ENCODE measurements at places on chromosomes 1 and 21. TPM values are rescaled to one million over a fixed set of nuclear protein-coding genes. Genes with fewer than 3 reads are reported as not detected.

IL24 gene
- not detected for total RNA-seq

- H3K4me3 ChIP-seq = peak within 1 kb of the TSS; percentile 83
- H3K27me3 ChIP-seq = peaks cover 2% of the 10 kb centered on the region
- DNase-seq = peak; percentile 50
- H3K36me3 ChIP-seq = no peaks in the 10 kb centered on the region
These were observed at the start of gene MIXL1 for GRCh38 chr1:226223157-226223785. Gene MIXL1, plus strand, starts transcription at chr1:226223664. Its CDS starts 18 bp downstream, at chr1:226223682.

GRCh38 chr1:89351597-89352311, 12.1 kb upstream of the GBP6 start:
- no peak overlapping the region for H3K4me3 ChIP-seq
- H3K36me3 ChIP-seq = no peaks in the 10 kb centered on the region
- no peaks in the 10 kb centered on the region for H3K4me1 ChIP-seq
- DNase-seq = no peak

C1orf56 gene
- 1.8 TPM for total RNA-seq

TRIM17 gene
- not detected for total RNA-seq

GSTM5 gene
- total RNA-seq = 0.20 TPM

GRCh38 chr1:21764615-21765423, 18.1 kb downstream of the USP48 start:
- no peak overlapping the region for H3K4me3 ChIP-seq
- H3K27ac ChIP-seq = no peak overlapping the region
- no peak for DNase-seq
- peaks cover 7% of the 10 kb centered on the region for H3K4me1 ChIP-seq
- no peaks in the 10 kb centered on the region for H3K27me3 ChIP-seq

RNF186 gene
- not detected for total RNA-seq

GRCh38 chr1:146032631-146033219, 11.2 kb upstream of the HJV start:
- no peak overlapping the region for H3K4me3 ChIP-seq
- no peak overlapping the region for H3K27ac ChIP-seq
- no peak for DNase-seq
- H3K36me3 ChIP-seq = no peaks in the 10 kb centered on the region
- peaks cover 7% of the 10 kb centered on the region for H3K4me1 ChIP-seq

LRRC3 gene
- total RNA-seq = 5.8 TPM

KCNN3 gene
- 3.8 TPM for total RNA-seq

- H3K4me1 ChIP-seq = peaks cover 36% of the 10 kb centered on the region
- H3K4me3 ChIP-seq = peak overlapping the region; percentile 43
- DNase-seq = peak; percentile 58
- H3K36me3 ChIP-seq = no peaks in the 10 kb centered on the region
- H3K27ac ChIP-seq = no peak overlapping the region
These were observed 128.3 kb downstream of the CASZ1 start for GRCh38 chr1:10667861-10668761.

KIF14 gene
- 2.9 TPM for total RNA-seq

SPATA17 gene
- 0.78 TPM for total RNA-seq

- H3K36me3 ChIP-seq = peaks cover 14% of the 10 kb centered on the region
- no peaks in the 10 kb centered on the region for H3K4me1 ChIP-seq
- H3K27me3 ChIP-seq = peaks cover 9% of the 10 kb centered on the region
- DNase-seq = no peak
These were observed 87.5 kb downstream of the AJAP1 start for GRCh38 chr1:4741876-4742423.

DNA sequence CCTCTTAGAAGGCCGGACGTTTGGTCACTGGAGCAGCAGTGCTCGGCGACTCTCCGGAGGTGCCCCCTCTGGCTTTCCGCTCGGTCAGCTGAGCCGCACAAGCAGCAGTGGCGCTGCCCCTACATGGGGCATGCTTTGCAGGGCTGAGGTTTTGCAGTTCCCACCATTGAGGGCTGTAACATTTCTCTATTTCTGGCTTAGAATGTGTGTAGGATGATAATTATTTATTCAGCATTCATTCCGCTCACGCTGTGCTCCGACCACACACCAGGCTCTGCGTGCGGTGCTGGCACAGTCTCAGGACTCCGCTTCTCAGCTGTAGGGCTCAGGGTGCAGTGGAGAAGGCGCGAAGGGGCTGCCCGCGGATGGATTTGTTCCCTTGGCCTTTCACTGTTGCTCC, 119.5 kb downstream of the PCBP3 start:
- H3K4me1 ChIP-seq = peaks cover 10% of the 10 kb centered on the region
- no peak overlapping the region for H3K27ac ChIP-seq
- DNase-seq = no peak
- H3K4me3 ChIP-seq = no peak overlapping the region

DNA sequence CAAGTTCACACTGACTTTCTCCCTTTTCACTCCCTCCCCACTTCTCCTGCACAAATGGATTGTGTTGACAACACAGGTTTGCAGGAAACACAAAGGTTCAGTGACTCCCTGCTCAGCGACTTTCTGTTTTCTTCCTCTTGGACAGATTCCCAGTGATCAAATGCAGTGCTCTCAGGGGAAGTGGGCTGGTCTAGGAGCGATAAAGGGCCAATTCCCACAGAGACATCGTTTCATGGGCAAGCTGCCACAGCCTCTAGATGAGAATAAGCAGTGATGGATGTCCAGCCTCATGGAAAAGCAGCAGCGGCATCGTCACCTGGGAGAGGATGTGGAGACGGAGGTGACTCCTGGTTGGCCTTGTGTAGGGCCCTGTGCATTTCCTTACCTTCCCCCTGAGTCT, 30.6 kb downstream of the FYB2 start:
- DNase-seq = no peak
- no peaks in the 10 kb centered on the region for H3K36me3 ChIP-seq
- peaks cover 7% of the 10 kb centered on the region for H3K4me1 ChIP-seq
- H3K27me3 ChIP-seq = no peaks in the 10 kb centered on the region
- no peak overlapping the region for H3K4me3 ChIP-seq
- no peak overlapping the region for H3K27ac ChIP-seq

DNA sequence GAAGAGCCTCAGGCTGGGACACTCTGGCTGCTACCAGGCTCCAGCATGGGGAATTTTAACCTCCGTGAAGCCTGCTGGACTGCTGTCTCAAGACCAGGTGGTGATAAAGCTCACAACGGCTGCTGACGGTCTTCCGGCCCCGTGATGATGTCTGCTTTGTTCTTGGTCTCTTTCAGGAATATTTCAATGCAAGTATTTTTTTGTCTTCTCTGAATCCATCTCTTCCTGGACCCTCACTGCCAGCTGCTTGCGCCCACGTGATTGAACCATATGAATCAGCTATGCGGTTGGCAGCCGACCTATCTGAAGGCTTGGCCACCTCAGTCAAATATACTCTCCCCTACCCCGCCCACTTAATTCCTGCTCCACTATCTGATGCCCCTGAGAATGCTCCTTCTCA, 14.6 kb upstream of the SLC6A17 start:
- peaks cover 3% of the 10 kb centered on the region for H3K27me3 ChIP-seq
- peaks cover 4% of the 10 kb centered on the region for H3K36me3 ChIP-seq
- H3K4me3 ChIP-seq = peak overlapping the region; percentile 37
- peak overlapping the region; percentile 67 for H3K27ac ChIP-seq
- peaks cover 28% of the 10 kb centered on the region for H3K4me1 ChIP-seq

DNA sequence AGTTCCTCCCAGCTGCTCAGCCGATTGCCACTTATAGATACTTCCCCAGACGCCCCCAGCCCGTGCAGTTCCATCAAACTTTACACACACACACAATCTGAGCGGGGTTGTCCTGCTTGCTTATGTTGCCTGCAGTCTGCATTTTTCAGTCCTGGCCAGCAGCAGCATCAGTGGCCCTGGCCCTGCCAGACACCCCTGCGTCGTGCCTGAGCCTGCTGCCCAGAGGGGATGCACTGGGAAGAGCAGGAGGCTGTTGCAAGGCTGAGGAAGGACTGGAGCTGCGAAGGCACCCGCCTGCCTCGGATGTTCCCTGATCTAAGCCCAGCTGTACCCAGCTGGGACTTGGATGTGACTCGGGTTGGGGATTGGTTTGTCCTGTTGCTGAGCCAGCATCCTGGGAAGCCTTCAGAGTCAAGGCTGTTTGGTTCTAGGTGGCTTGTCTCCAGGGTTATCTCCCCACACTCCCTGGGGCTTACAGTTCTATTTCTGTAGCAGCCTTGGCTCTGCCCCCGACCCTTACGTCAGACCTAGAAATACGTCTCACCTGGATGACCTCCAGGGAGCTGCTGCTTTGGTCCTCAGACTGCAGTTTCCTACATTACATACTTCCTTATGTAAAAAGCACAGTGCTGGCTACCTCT, 42.3 kb downstream of the MAN1C1 start:
- peak overlapping the region; percentile 25 for H3K27ac ChIP-seq
- H3K36me3 ChIP-seq = no peaks in the 10 kb centered on the region
- peaks cover 7% of the 10 kb centered on the region for H3K27me3 ChIP-seq
- DNase-seq = no peak
- H3K4me3 ChIP-seq = no peak overlapping the region
- peaks cover 13% of the 10 kb centered on the region for H3K4me1 ChIP-seq

GRCh38 chr1:205748403-205749233, 1.4 kb downstream of the NUCKS1 start:
- peaks cover 20% of the 10 kb centered on the region for H3K4me1 ChIP-seq
- H3K36me3 ChIP-seq = no peaks in the 10 kb centered on the region
- peak overlapping the region; percentile 95 for H3K27ac ChIP-seq
- no peak for DNase-seq

OR6K3 gene
- not detected for total RNA-seq

- H3K27me3 ChIP-seq = peaks cover 2% of the 10 kb centered on the region
- no peak overlapping the region for H3K27ac ChIP-seq
- no peaks in the 10 kb centered on the region for H3K4me1 ChIP-seq
- H3K36me3 ChIP-seq = peaks cover 4% of the 10 kb centered on the region
These were observed 31.3 kb downstream of the NCMAP start for GRCh38 chr1:24586970-24587820.

FAM78B gene
- 66.0 TPM for total RNA-seq

Measured in glutamatergic neuron (in vitro differentiated cells).